Natural killer cell (primary cell): ENCODE measurements at places on chromosomes 4 and X. TPM values are rescaled to one million over a fixed set of nuclear protein-coding genes. Genes with fewer than 3 reads are reported as not detected.

GPR50 gene
- not detected for total RNA-seq

FAM133A gene
- not detected for total RNA-seq

AKAP4 gene
- total RNA-seq, result not detected

POLA1 gene
- total RNA-seq, result 11.3 TPM

CCNG2 gene
- 40.6 TPM for total RNA-seq

WAS gene
- 149 TPM for total RNA-seq

MAMLD1 gene
- total RNA-seq, result 0.23 TPM

ADH1A gene
- not detected for total RNA-seq

LRCH2 gene
- not detected for total RNA-seq

TRIM2 gene
- total RNA-seq, result 0.11 TPM

AMOT gene
- total RNA-seq, result 15.8 TPM

ATP6AP1 gene
- 65.9 TPM for total RNA-seq

CCNA2 gene
- 0.50 TPM for total RNA-seq

UCHL1 gene
- total RNA-seq, result not detected

TRMT10A gene
- total RNA-seq, result 2.6 TPM

CD99L2 gene
- 18.0 TPM for total RNA-seq

HGFAC gene
- total RNA-seq, result 0.54 TPM

TECRL gene
- not detected for total RNA-seq

STATH gene
- not detected for total RNA-seq

CENPI gene
- total RNA-seq, result 1.6 TPM

IGFBP7 gene
- 107 TPM for total RNA-seq
